HT1080 (cell line): ENCODE measurements at places on chromosomes 4 and X. TPM values are rescaled to one million over a fixed set of nuclear protein-coding genes. Genes with fewer than 3 reads are reported as not detected.

Gene FGA
- not detected in 2 replicates for total RNA-seq

Gene UBE2A
- 29.7 and 50.3 TPM in 2 replicates for total RNA-seq

Gene CFAP47
- total RNA-seq = under 0.01 and 0.10 TPM in 2 replicates

Gene CXorf65
- not detected in 2 replicates for total RNA-seq
